ENCODE measurements at places on chromosomes 2 and 18. TPM values are rescaled to one million over a fixed set of nuclear protein-coding genes. Genes with fewer than 3 reads are reported as not detected.

The AFF3 gene
- total RNA-seq, result 15.7 TPM

The HRH4 gene
- 0.34 TPM for total RNA-seq

The UGT1A4 gene
- total RNA-seq, result not detected

DNA sequence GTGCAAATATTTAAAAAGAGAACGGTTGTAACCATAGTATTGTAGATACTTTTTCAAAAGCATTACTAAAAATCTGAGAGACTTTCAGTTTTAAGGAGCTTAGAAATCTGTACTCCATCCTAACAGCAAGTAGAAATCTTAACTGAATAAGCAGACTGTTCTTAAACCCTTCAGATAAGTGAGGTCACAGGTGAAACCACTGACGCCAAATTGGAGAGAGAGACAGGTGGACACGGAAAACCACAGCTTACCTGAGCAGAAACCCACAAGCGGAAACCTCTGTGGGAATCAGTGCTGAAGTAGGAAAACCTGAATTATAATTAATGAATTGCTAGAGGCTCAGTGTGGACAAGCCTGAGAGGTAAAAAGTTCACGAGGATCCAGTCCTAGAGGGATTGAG is 959.4 kb upstream of the CELF4 start:
- DNase-seq, result no peak

GRCh38 chr18:12422936-12423335 is 15.2 kb downstream of the PRELID3A start:
- no peak for DNase-seq

Measured in CD4-positive, alpha-beta T cell (primary cell).